CD4-positive, alpha-beta T cell treated with Interleukin-15 for 1 hour (primary cell): ENCODE measurements at places on chromosomes 1 and 21.
A peak's percentile ranks its signal among the peaks of the same experiment; 100 is the strongest.

- no peak for DNase-seq
These were observed 3.5 kb upstream of the BCAN start for GRCh38 chr1:156638189-156638985.

- peak; percentile 58 for DNase-seq
These were observed 126.7 kb upstream of the KIAA0040 start for GRCh38 chr1:175319112-175319911.

DNA sequence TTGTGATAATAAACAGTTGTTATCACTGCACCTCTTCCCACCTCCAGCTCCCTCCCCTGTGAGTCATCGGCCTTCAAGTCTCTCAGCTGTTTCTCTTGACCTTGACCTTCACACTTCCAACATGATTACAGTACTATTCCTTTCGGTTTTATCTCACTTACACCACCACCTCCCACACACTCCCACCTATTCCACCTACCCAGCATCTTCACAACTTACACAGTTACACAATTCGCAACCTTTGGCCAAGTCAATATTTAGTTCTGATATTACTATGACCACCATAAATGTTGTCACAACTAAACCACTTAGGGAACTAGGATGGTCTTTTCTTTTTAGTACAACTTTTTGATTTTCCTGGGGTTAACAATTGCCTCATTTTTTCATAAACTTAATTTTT is 60.2 kb downstream of the RIPK4 start:
- DNase-seq, result no peak

- DNase-seq, result no peak
These were observed 11.1 kb upstream of the MEF2D start for GRCh38 chr1:156511644-156512043.

GRCh38 chr1:166354406-166354805 is 187.6 kb upstream of the FAM78B start:
- no peak for DNase-seq

DNA sequence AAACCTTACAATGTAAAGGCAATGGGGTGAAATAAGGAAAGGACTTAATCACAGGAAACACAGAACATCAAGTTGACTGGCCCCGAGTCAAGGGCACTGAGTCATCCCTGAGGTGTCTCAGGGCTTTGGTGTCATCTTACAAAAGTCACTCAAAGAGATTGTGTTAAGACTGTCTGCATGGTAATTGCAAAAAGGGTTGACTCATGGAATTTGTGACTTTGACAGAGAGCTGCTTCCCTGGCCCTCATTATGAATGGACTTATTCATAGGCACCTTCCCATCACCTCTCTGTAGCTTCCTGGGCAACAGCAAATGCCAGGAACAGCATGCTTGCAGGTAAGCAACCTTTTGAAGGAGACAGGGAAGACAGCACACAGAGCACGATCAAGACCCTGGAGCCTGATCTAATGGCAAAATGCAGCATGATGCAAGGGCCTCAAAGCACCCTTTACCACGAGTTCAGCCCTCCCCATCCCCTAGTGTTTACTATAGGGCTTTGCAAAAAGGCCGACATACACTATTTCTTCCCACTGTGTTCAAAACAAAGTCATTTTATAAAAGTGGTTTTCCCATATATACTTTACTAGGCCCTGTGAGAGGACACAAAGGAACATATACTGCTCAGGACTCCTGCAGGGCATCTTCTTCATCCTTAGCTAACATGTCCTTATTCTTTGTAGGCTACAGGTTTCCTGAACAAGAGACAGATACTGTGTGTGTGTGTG is 17.1 kb downstream of the ZP4 start:
- no peak for DNase-seq

DNA sequence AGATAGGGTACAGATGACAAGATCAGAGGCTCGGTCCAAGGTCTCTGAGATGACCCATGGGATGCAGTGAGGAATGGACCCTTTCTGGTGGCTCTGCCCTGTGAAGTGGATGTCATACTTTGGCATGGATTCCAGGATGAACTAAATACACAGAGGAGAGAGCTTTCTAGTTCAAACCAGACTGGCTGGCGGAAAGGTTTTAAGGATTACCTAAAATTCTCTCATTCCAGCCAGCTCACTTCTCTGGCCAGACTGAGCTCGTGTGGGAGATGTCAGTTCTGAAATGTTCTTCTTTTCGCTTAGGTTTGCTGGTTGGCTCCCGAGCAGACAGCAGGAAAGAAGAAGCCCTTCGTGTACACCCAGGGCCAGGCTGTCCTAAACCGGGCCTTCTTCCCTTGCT is 6.2 kb downstream of the RNPEP start:
- no peak for DNase-seq

GRCh38 chr1:61742620-61743430 is 545 bp downstream of the PATJ start:
- DNase-seq, result no peak

DNA sequence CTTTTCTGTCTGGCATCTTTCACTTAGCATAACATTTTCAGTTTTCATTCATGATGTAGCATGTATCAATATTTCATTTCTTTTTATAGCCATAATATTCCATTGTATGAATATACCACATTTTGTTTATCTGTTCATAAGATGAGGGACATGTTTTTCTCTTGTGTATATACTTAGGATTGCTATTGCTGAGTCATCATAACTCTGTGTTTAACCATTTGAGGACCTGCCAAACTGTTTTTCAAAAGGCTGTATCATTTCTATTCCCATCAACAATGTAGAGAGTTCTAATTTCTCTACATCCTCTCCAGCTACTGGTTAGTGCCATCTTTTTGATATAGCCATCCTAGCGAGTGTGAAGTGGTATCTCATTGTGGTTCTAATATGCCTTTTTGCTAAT is 26.2 kb downstream of the MPZL1 start:
- no peak for DNase-seq

DNA sequence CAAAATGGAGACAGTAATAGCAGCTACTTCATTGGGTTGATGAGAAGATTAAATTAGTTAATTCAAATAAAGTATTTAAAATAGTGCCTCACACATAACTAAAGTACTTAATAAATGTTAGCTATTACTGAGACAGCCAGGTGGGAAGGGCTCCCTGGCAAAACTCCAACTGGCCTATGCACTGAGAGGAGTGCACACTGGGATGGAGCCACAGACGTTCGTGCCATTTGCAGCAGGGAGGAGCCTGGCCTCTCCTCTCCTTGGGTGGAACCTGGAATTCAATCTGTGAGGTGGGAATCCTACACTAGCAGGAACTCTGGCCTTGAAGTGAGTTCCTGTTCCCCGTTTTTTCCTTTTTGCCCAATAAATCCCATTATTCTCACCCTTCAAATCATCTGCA is 28.1 kb downstream of the SLC5A9 start:
- no peak for DNase-seq

GRCh38 chr1:4515727-4516289 is 138.6 kb upstream of the AJAP1 start:
- no peak for DNase-seq

DNA sequence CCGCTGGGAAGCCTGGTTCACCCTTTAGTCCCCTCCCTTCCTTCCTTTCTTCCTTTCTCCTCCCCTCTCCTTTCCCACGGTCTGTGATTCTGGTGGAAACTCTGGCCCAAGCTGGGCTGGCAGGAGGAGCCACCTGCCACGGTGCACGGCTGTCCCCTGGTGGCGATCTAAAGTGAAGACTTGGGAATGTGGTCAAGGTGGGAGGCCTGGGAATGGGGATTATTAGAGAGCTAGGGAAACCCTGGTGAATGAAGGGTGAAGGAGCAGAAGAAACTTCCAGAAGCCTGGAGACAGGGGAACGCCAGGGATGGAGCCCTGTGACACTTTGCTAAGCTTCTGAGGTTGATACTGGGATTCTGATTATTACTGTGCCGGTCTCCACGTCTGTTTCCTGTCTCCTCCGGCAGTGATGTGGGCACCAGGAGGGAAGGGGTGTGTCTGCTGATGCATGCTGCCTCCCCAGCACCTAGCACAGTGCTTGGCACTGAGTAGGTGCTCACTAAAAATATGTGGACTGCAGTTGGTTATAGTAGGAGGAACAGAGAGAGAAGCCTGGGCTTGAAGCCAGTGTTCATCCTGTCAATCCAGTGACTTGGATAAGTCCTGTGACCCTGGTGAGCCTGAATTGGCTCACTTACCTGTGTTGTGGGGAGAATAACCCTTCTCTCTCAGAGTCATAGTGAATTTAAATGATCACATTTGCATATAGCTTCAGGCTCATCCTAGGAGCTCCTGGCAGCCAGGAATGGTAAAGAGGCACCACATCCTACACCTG is 71.2 kb upstream of the NBPF3 start:
- DNase-seq, result peak; percentile 51

- DNase-seq, result no peak
These were observed 17.0 kb downstream of the TTC39A start for GRCh38 chr1:51313268-51313852.

GRCh38 chr1:41192456-41193178 is 49.5 kb downstream of the SCMH1 start:
- DNase-seq, result no peak

DNA sequence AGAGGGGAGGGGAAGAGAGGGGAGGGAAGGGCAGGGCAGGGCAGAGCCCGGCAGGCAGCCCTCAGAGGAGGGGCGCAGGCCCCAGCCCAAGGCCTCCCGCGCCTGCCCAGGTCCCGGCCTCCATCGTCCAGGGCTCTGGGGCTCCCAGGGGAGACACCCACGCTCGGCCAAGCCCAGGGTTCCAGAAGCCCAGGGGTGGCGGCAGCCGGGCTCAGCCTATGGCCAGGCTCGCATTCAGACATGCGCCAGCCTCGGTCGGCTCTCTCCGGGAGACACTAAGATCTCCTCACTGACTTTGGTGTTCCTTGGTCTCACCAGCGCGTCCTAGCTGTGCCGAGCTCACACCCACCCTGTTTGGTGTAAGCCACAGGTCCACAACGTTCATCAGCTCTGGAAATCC is 7.1 kb upstream of the ANKRD65 start:
- DNase-seq, result no peak

DNA sequence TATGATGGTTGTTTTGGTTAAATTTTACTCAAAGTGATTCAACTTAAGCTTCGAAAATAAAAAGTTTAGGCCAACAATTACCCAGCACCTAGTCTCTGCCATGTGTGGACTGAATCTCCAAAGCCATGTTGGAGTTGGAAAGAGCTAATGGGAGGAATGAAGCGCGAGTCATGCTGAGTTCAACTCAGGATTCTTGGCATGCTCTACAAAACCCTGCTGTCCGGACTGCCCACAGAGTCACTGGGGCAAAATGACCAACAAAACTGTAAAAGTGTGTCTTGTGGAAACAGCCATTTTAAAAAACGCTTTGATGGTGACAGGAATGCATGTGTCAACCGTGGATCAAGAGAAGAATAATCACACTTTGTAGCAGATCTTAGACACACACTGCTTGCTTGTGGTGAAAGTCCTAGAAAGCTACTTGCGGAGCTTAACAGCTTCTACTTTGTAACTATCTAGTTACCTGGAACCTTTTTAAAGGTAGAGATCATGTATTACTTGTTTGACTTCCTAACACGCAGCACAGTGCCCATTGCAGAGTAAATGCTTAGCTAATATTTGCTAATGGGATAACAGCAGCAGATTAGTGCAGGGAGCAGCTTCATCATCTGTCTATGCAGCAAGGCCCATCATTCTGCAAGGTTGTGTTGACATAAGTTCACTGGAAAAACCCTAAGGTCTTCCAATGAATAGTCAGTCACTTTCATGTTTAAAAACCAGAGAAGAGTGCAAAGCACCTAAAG is 7.0 kb upstream of the GBP6 start:
- DNase-seq, result no peak

DNA sequence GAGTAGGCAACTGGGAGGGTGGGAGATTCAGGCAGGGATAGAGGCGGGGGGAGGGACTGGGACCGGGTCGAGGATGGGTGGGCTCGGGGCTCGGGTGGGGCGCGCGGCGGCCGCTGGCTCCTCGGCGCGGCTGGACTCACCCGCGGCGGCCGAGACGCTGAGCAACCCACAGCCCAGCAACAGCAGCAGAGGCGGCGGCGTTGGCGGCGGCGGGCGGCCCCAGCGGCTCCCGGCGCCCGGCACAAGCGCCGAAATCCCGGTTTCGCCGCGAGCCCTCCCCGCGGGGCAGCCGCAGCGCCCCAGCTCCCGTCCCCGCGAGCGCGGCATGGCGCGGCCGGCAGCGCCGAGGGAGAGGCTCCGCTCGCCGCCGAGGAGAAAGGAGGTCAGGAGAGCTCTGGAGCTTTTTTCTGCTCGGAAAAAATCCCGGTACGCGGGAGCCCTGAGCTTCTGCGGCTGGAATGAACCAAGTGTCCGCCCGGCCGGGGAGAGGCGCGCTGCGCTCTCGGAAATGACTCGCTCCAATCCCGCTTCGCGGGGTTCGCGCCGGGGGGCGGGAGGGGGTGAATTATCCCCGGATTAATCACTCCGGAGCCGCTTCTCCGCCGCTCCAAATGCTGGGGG is at the start of gene CSMD2:
Gene CSMD2 (minus strand): TSS at position 460 of the 621 bp plus-strand sequence. CDS start 133 bp downstream, at position 327.
- no peak for DNase-seq

DNA sequence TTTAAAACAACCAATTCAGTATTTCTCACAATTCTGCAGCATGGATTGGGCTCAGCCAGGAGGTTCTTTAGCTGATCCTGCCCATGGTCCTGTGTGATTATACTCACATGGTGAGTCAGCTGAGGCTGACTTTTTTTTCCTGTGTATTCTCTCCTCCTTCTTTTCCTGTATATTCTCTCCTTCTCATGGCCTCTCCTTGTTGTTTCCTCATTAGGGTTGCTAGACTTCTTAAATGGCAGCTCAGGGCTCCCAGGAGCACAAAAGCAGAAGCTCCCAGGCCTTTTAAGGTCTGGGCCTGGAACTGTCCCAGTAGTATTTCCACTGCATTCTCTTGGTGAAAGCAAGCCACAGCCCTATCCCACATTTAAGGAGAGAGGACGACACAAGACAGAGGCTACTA is 26.8 kb downstream of the VANGL1 start:
- no peak for DNase-seq

DNA sequence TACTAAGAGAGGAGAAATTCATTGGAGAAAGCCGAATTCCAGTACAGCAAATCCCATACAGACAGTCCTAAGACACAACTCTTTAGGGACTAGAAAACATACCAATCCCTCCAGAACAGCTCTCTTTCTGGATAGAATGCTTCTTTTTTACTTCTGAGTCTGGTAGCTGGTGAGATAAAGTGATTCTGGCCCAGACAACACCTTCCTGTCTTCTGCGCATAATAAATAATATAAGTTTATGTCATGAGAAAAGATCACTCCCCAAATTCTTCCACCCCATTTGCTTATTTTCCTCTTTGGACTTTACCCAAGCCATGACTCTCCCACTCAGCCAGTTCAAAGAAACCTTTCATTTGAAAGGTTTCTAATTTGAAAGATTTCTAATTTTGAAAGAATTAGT is 98.4 kb downstream of the EDEM3 start:
- DNase-seq, result no peak

- no peak for DNase-seq
These were observed 21.0 kb upstream of the PIK3CD start for GRCh38 chr1:9630331-9631111.
